Fibroblast of villous mesenchyme (primary cell): ENCODE measurements at places on chromosomes 2 and 18. TPM values are rescaled to one million over a fixed set of nuclear protein-coding genes. Genes with fewer than 3 reads are reported as not detected.

Gene RESP18
- total RNA-seq, result not detected in 2 replicates

Gene IL1RL1
- total RNA-seq, result 0.32 and 1.3 TPM in 2 replicates

Gene RIT2
- total RNA-seq, result not detected in 2 replicates

Gene UGT1A10
- not detected in 2 replicates for total RNA-seq

Gene ORC4
- 17.1 and 40.6 TPM in 2 replicates for total RNA-seq

Gene GREB1L
- total RNA-seq, result 8.7 and 25.0 TPM in 2 replicates

Gene MARS2
- total RNA-seq, result 3.9 and 5.2 TPM in 2 replicates

Gene GALNT13
- total RNA-seq, result 1.7 and 1.9 TPM in 2 replicates

Gene CRYGC
- total RNA-seq, result not detected in 2 replicates

Gene LHCGR
- under 0.01 TPM in 1 of 2 replicates, not detected in the other for total RNA-seq

Gene TEKT4
- not detected in 2 replicates for total RNA-seq

Gene GDF7
- total RNA-seq, result 12.1 and 12.2 TPM in 2 replicates

Gene GTF2A1L
- 0.32 and 4.7 TPM in 2 replicates for total RNA-seq

Gene UGT1A8
- under 0.01 TPM in 1 of 2 replicates, not detected in the other for total RNA-seq

Gene GALNT3
- 1.3 and 4.3 TPM in 2 replicates for total RNA-seq

Gene VWA3B
- total RNA-seq, result not detected in 2 replicates

Gene ABCG5
- not detected in 2 replicates for total RNA-seq

Gene ATP6V1B1
- 0.97 TPM in 1 of 2 replicates, not detected in the other for total RNA-seq

Gene ATP6V1C2
- total RNA-seq, result under 0.01 TPM in 2 replicates
